ENCODE measurements at places on chromosomes 4 and X. TPM values are rescaled to one million over a fixed set of nuclear protein-coding genes. Genes with fewer than 3 reads are reported as not detected.

GRCh38 chrX:130179579-130180215 lies 7.9 kb downstream of the RAB33A start:
- DNase-seq = no peak

- DNase-seq = no peak
Observed at GRCh38 chrX:151363316-151363715, 33.7 kb upstream of the VMA21 start.

Gene RAB41
- total RNA-seq = not detected

Gene CRMP1
- total RNA-seq = 0.16 TPM

Gene SSX2B
- not detected for total RNA-seq
